ENCODE measurements at places on chromosomes 1 and 21.

DNA sequence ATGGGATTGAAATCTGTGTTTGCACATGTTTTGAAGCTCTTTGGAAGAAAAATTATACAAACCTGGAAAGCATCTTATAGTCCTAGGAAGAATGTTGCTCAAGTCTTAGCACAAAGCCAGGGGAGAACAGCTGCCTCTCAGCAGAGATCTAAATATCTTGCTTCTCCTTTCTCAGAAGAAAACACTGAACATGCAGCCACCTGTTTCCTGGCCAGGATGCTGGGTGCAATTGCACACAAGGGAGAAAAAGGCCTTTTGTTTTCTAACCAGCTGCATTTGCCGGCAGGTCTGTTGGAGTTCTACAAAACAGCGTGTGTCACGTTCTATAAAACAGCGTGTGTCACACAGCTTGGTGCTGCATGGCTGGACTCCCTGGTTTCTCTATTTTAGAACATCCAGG lies 259.6 kb upstream of the PLD5 start:
- no peak for DNase-seq

- DNase-seq = peak; percentile 82
These were observed 240.1 kb downstream of the DISC1 start for GRCh38 chr1:231866392-231867331.

DNA sequence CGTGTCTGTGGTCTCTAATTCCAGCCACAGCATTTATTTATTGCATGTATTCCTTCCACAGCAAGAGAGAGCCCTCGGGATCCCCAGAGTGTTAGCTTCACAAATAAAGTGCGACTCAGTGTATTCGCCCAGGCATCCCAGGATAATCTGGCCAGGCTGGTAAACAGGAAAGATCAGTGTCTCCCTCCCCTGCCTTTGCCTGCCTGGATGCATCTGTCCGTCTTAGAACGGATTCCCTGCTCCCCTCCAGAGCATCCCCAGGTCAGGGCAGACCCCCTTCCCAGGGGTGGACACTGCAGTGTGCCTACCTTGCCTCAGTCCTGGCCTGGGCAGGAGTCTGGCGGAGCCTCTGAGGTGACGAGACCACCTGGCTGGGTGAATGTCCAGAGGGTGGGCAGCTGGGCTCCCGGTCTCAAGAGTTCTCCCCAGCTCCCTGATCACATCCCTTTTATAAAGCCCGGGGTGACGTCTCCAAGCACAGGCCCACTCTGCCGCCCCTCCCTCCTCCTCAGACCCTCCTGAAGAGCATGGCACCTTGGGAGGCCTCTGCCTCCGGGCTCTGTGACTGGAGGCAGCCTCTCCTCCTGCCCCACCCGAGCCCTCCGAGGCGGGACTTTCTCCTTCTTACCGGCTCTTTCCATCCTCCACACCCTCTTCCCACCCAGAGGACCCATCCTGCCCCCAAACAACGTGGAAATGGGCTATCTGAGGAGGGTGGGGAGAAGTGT lies at the start of gene KISS1:
KISS1 (minus strand) TSS at position 424 of the 728 bp plus-strand sequence. CDS start 3,615 bp downstream, outside the sequence.
- DNase-seq = peak; percentile 79

- DNase-seq = no peak
These were observed 102.3 kb upstream of the LMO4 start for GRCh38 chr1:87226341-87226760.

DNA sequence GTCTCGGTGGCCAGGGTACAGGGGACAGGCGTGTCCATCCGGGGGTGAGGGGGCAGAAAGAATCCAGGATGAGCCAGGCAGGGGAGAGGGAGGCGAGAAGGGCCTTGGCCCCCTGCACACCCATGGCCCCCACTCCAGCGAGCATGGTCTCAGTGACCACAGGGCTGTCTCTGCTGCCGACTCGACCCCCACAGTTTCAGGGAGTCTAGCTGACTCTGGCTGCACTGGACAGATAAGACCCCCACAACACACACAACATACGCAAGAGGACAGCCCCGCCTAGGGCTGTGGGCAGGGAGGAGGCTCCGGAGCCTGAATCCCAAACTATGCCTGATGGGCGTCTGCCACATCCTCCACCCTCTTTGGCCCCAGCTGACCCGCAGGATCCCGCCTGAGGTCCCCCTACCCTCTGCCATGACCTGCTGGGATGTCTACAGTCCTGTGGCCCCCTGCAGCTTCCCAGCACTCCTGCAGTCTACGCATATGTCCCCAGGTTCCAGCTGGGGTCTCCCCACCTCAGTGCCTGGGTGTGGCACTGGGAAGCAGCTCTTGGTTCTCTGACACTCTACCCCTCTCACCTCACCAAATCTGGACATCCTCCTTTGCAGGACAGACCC lies 22.0 kb downstream of the WNT9A start:
- no peak for DNase-seq

GRCh38 chr1:53398091-53398490 lies 61.1 kb upstream of the DMRTB1 start:
- DNase-seq = peak; percentile 1

GRCh38 chr1:113657556-113658063 lies 101.7 kb downstream of the PHTF1 start:
- DNase-seq = no peak

DNA sequence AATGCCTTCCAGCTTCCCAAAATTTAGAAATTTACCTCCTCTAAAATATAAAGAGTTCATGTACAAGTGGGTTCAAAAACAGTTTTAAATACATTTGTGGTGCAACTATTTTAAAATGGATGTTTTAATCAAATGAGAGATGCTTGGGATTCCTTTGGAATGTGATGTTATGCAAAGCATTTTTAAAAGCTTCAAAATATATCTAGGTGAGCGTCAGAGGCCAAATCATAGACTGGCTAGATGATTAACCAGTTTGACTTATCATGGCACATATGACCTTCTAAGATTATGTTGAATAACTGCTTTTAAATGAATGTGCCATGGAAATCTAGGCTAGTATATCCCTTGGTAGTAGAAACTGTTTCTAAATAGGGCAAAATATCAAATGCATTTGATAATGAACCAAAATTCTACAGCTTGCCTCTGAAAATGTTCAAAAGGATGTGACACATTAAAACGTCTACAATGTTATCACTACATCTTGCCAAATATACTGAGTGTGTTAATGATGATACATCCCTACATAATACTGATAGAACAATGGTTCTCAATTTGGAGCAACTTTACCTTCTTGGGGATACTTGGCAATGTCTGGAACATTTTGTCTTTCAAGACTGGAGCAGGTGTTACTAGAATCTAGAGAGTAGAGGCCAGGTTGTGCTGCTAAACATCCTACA lies 650.9 kb upstream of the ADGRL2 start:
- DNase-seq = no peak

DNA sequence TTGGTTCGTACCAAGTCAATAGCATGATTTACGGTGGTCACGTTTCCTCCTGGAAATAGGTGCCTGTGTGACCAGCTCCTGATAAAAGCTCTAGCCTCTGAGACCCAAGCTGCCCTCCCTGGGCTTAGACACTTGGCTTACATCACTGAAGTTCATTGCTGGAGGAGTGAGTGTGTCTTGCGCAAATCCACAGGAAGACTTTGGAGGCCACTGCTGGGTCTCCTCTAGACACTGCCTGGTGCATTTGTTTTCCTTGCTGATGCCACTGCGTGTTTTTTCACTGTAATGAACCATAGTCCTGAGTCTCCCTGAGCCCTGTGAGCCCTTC lies 230.6 kb downstream of the DSCAM start:
- peak; percentile 66 for DNase-seq

GRCh38 chr1:232868793-232869491 lies 63.7 kb downstream of the MAP10 start:
- DNase-seq = no peak

DNA sequence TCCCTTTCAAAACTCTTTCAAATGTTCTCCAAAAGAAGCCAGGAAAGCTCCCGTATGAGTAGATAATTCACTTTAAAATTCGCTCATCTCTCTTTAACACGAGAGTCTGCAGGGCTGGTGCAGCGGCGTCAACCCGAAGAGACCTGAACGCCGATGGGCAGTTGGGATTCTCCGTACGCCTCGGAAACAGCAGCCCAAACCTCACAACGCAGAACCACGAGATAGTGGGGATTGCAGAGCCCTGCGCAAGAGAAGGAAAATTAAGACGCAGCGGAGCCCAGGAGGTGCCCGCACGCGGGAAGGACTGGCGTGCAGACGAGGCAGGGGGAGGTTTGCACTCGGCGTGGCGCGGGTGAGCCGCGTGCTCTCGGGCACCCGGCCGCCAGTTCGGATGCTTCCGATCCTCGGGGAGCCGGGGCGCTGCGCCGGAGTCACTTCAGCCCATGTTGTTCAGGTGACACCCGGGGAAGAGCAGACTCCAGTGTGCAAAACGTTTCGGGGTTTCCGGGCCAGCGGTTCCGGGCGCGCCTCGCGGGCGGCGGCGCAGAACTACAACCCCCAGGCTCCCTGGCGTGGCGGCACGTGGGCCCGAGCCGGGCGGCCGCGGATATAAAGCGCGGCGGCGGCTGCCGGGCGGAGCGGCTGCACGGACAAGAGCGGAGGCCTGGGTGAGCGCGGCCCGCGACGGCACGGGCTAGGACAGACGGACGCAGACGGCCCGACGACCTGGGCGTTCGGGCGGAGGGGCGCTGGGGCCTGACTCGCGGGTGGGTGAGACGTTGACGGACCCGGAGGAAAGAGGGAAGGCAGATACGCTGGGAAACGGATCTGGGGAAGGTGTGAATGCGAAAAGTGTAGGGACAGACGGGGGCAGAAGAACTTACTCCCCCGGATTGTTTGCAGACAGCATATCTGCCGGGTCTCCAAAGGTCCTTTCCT lies at the start of gene NPL:
NPL (plus strand) TSS at position 636 of the 939 bp plus-strand sequence. CDS start 4,599 bp downstream, outside the sequence.
- DNase-seq = peak; percentile 63

GRCh38 chr21:17631195-17631594 lies 18.5 kb upstream of the BTG3 start:
- no peak for DNase-seq

- no peak for DNase-seq
These were observed 860 bp downstream of the TMEM63A start for GRCh38 chr1:225881081-225881958.

DNA sequence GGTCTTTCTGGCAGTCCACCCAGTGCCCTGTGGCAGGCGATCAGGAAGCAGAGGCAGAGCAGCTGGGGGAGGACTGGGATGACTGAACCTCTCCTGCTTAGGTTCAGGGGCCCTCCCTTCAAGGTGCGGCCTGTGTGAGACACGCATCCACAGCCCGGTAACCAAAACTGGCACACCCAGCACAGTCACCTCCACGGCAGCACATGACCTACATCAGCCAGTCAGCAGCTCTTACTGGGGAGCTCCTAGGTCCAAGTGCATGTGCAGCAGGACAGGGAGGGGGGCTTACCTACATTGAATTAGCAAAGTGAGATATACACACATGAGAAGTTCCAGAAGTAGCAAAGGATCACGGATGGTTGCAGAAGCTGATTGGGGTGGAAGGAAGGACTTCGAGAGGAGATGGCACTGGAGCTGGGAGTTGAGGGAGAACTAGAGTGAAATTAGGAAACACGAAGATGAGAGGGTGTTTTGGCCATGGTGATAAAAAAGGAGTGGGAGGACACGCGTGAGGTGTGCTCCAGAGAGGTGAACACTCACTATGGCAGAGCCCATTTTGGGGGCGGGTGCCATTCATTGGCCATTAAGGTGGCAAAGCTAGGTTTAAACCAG lies 51.4 kb upstream of the IRF2BP2 start:
- no peak for DNase-seq

GRCh38 chr1:109876617-109877316 lies 33.9 kb upstream of the CSF1 start:
- DNase-seq = no peak

DNA sequence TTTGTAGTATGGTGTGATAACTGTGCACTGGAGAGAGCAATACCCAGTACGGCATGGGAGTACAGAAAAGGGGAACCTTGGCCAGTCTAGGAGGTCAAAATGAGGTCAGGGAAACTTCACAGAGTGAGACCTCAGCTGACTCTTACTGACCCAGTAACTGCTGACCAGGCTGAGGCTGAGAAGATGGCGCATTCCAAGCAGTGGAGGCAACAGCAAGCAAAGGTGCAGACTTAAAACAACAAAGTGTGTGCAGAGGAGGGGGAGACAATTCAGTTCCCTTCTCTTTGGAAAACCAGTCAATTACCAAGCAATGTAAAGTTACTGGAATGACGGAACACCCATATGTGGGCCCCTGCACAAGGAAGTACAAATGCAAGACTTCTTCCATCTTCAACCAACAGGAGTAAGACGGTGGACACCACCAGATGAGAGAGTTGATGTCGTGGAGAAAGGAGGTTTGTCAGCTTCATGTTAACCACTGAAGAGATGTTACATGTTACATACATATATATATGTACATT lies 54.6 kb upstream of the PRDX6 start:
- DNase-seq = no peak

DNA sequence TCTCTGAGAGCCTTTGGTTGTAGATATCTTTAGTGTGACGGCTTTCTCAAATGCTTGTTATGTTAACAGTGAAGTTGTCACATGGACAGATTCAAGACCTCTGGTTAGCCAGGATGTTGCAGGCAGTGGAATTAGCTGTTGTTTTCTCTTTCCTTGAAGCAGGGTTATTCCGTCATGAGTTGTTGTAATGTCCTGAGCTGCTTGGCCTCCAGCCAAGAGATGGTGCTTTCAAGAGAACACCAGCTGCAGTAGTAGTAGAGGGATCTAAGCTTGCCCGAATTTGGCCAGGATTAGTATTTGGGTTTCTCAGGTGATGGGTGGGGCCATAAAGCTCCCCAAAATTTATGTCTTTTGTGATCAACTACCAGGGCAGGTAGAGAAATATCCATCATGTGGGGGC lies 13.4 kb downstream of the KCNE1 start:
- no peak for DNase-seq

DNA sequence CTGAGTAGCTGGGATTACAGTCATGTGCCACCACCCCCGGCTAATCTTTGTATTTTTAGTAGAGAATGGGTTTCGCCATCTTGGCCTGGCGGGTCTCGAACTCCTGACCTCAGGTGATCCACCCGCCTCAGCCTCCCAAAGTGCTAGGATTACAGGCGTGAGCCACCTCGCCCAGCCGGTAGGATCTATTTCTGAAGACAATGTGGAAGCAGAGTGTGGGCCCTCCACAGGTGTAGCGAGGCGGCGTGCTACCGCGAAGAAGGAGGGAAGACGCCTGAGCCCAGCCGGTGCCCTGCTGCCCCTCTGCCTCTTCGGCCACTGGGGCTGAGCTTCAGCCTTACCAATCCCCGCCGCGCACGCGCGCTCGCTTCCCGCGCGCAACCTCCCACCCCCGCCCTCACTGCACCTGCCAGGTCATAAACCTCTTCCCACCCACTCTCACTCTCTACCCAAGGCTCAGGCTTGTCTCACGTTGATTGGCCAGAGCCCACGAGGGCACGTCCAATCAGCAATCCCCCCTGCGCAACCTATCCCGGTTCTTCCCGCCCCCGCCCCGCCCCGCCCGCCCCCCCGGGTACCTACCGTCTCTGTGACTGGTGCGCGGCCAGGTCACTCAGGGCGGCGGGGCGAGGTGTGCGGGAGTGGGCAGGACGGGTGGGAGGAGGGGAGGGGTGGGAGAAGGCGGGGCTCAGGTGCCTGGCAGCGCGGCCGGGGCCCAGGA lies 409 bp upstream of the HOOK1 start:
- peak; percentile 96 for DNase-seq

DNA sequence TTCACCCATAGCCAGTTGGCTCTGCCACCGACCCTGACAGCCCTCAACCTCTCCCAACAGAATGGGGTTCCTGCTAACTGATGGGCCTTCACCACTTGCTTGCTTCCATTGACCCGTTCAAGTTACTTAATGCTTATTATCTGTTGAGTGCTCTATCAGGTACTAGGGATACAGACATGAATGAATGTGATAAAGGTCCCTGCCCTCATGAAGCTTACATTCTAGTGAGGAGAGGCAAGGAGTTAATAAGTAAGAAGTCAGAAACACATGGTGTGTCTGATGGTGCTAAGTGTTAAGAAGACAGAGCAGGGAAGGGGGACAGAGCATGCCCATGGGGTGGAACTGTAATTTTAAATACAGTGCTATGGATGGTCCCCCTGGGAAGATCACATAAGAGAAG lies 107.5 kb upstream of the JUN start:
- no peak for DNase-seq
